ENCODE measurements at places on chromosomes 7 and 10. TPM values are rescaled to one million over a fixed set of nuclear protein-coding genes. Genes with fewer than 3 reads are reported as not detected.

GPR26 gene
- not detected for total RNA-seq

CDH23 gene
- total RNA-seq, result 4.5 TPM

HMX2 gene
- not detected for total RNA-seq

C10orf105 gene
- total RNA-seq, result 0.05 TPM

CRHR2 gene
- total RNA-seq, result 0.19 TPM
